Right hindlimb (tissue), 1 donor: ENCODE measurements at places on chromosomes 2 and 18.

DNA sequence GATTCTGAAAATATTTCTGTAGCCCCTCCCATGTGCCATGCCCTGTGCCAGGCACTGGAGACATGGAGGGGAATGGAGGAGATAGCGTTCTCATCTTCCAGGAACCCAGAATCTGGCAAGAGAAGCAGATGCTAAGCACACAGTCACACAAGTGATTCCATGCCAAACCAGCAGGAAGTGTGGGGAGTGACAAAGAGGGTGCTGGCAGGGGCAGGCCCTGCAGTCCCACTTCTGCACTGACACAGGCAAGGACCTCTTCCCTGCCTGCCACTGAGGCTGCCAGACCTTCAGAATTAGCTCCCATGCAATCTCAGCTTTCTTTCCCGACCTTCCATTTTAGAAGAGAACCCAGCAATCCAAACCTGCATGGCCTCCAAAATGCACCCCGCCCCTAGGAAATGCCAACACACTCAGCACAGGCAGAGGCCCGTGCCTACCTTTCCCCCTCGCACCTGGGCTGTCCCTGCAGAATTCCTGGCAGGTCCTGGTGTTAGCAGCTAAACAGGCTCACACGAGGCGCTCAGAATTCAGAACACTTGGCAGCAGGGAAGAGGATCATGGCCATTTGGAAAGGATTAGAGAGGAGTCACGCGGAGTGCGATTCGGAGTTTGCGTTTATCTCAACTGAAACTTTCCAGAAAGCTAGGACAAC lies 155.3 kb downstream of the MSH2 start:
- DNase-seq = no peak

DNA sequence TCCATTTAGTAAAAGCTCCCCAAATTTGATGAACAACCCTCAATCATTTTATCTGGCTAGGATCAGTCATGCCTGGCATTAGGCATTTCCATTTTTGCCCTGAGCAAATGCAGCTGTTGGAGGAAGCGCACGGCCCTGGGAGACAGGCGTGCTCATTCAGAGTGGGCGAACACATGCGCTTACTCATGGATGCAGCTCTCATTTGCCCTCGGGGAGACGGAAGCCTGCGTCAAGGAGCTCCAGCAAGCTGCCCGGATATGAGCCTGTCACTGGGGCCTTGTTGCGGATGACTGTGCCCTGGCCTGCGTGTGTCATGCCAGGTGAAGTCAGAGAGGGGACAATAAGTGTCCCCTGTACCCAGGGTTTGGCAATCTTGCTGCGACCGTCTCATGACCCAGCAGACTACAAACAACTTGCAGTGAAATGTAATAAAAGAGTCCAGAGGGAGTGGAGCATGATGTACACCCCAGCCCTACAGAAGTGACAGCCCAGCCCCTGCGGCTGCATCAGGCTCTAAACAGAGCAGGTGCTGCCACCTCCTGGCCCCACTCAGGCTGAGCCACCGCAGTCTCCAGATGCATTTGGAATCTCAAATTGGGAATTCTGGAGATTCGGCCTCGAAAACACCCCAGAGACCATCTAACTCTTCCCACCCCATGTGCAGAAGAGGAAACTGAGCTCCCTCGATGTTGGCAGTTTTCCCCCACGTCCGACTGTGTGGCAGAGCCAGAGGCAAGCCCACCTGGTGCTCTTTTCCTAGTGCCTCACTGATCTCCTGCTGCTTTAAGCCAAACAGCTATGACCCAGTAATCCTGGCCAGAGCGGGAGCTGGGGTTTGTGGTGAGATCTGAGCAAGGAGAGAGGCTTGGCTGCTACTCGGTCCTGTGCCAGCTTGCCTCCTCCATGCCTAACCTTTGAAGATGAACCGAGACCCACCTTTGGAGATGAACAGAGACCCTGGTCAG lies 105.0 kb upstream of the ALK start:
- DNase-seq = peak; percentile 51

GRCh38 chr2:179049546-179050311 lies at the start of gene CCDC141:
Gene CCDC141, minus strand, starts transcription at chr2:179050137. Its CDS starts 196 bp downstream, at chr2:179049941.
- peak; percentile 30 for DNase-seq

DNA sequence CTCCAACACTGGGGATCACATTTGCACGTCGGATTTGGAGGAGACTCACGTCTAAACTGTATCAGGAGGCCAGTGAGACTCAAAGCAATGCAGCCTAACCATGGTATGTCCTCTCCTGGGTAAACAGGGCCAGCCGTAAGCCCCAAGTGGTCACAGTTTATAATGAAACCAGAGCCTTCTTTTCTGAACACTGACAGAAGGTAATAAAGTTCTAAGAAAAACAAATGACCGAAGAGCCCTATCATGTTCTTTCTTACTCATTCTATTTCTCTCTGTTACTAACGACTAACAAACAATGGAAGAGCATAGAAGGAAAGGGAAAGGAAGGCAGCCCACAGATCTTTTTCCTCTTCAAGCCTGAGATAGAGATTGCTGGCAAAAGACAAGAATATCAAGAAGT lies 796.8 kb upstream of the SOX11 start:
- DNase-seq = no peak
